ENCODE measurements at places on chromosomes 4 and X.

GRCh38 chr4:74545448-74545847 is 100.5 kb downstream of the AREG start:
- no peak for DNase-seq

GRCh38 chr4:150230561-150230960 is 152.3 kb downstream of the DCLK2 start:
- DNase-seq: no peak

DNA sequence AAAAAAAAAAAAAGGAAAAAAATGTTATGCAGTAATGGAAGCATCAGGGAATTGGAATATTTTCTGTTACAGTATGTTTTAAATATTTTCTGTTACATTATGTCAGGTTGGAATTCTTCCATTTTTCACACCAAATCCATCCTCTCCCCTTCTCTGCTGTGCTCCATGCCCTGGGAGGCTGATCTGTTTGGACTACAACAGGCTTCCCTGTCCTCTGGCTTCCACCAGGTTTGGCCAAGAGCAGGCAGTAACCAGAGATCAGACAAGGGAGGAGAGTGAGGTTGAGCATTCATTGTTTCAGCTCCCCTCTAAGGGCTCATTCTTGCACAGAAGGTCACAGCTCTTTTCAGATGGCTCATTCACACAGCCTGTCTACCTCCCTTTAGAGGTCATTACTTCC is 11.7 kb upstream of the TMEM184C start:
- no peak for DNase-seq

GRCh38 chr4:140858897-140859296 is 102.7 kb upstream of the TBC1D9 start:
- no peak for DNase-seq

- DNase-seq: no peak
Observed at GRCh38 chr4:75940692-75941253, at the start of gene NAAA. NAAA (minus strand) TSS chr4:75941013; CDS start chr4:75940949, 64 bp downstream.

- DNase-seq: no peak
Observed at GRCh38 chr4:2389691-2390090, 28.8 kb downstream of the ZFYVE28 start.

DNA sequence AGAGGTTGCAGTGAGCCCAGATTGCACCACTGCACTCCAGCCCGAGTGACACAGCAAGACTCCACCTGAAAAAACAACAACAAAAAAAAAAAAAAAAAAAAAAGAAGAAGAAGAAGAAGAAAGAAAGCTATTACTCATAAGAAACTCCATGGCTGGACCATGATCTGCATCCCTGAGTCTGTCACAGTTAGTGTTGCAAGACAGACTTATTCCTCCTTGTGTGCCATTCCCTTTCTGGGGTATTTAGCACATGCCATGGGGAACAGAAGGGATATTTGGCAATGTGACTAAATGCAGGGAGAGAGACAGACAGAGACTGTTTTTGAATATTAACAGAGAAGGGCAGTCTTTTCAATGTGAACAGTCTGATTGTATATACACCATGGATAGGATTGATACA is 16.7 kb upstream of the PDS5A start:
- DNase-seq: no peak

DNA sequence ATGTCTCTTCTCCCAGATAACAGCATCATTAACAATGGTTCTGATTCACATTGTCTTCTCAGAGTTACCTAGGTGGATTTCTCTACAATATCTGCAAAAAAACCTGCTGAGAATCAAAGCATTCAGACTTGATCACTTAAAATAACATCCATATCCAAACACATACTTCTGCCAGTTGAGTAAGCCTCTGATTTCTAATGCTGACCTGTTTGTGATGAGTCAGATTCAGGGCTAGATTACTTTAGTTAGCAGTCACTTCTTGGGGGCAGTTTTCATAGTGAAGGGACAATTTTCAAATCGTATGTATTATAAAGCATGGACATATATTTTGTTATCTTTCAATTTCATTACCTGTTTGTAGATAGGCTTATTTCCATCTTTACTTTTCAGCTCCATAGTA is 35.5 kb downstream of the CCNI start:
- DNase-seq: peak; percentile 66

- peak; percentile 16 for DNase-seq
Observed at GRCh38 chrX:11666164-11666563, 444 bp upstream of the ARHGAP6 start.

DNA sequence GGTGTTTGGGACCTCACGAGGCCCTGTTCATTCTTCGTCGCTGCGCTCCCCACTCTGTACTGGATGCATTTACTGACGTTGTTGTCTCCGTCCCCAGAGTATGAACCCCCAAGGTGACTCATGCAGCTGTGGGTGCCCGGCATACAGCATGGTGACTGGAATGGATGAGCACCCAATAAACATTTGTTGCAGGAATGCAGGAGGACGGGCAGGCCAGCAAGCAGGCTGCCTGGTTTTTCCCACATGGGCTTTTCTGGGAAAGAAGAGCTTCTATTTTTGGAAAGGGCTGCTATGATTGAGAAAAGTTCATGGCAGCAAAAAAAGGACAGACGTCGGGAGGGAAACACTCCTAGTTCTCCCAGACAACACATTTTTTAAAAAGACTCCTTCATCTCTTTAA is 893 bp upstream of the SOD3 start:
- no peak for DNase-seq

- peak; percentile 29 for DNase-seq
Observed at GRCh38 chr4:185096032-185096653, 46.9 kb upstream of the SLC25A4 start.

DNA sequence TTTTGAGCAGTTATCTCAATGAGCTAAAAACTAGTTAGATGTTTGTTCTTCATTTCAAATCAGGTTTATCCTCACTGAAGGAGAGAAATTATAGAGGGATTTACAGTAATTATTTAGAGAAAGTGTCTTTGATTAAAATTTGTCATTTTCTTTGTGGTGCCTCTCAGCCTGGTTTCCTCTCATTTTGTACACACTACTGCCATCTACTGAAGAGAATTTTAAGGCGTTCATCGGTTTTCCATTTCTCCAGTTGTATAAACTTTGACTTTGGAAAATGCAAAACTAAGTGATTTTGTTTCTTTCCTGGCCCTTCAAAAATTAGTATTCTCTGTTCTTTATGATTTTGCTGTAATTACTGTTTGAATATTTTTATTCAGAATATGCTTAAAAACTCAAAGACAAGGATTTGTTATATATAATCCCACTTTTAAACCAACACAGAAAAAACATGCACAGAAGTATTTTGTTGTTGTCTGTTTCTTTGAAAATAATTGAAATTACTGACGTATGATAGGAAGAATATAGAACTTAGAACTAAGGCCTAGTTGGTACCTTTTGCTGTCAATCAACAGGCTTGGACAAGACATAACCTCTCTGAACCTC is 34.4 kb upstream of the ANXA3 start:
- DNase-seq: peak; percentile 35

- no peak for DNase-seq
Observed at GRCh38 chr4:32519060-32519459, 1798.9 kb downstream of the PCDH7 start.

- no peak for DNase-seq
Observed at GRCh38 chr4:134505511-134505910, 303.9 kb upstream of the PABPC4L start.

DNA sequence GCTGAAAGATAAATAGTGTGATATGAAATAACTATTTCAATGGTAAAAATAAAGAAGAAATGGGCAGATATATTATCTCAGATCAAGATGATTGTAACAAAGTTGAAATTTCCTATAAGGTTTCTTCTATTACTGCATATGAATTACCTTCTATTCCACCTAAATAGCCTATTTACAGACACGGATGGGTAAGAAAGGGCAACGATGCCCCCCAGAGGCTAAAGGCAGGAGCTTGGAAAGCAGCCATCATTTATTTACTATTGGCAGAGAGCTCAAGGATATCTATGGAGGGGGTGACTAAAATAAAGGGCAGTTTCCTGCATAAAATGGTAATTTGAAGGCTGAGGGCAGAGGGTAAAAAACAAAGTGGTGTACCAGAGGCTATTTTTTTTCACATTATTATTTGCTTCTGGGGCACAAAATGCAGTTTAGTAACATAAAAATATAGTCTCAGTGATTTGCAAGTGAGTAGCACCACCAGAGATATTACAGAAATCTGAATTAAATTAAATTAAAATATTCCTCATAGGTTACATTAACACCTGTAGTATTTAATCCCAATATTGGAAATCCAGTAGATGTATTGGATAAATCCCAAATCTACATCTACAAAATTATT is 123.1 kb downstream of the BTC start:
- peak; percentile 74 for DNase-seq
